ENCODE measurements at places on chromosomes 2 and 18.

DNA sequence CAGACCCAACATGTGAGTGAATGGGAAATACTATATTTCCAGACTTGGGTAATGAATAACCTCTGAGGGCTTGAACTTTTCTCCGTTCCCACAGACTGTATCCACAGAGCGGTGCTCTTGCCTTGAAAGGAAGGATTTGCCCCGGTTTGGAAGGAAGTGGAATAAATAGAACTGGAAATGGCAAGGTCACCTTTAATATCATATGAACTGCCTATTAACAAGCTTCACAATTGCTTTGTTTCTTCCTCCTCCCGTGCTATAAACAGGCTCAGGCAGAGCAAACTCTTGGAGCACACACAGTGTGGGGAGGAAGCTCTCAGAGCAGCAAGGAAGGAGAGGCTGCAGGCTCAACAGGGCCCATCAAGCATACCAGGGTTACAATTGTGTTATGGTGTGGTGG lies 28.5 kb upstream of the DARS1 start:
- DNase-seq: no peak

DNA sequence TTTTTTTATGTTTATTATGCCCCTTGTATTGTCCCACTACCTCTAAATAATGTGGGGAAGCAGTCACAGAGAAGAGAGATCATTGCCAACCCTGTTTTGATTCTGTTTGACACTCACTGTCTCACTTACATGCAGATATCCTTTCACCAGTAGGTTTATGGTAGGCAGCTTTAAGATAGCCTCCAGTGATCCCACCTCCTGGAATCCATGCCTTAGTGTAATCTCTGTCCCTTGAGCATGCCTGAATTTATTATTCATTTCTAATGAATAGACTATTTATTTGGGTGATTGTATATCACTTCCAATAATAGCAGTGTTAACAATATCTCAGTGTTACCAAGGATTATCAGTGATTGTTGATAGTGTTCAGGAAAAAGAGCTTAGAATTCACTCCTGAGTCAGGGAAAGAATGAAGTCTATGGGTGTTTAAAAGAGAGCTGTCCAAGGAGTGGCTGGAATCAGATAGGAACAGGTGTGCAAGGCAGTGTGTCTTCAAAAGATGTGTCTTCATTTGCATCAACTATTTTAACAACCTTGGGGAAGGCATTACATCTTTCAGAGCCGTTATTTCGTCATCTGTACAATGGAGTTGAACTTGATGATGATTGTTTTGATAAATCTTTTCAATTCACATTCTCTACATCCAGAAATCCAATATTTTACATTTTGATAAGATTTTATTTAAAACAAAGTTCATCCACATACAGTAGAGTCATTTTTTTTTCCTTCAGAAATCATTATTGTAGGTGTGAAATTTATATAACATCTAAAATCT lies 31.9 kb downstream of the PKP4 start:
- no peak for DNase-seq

DNA sequence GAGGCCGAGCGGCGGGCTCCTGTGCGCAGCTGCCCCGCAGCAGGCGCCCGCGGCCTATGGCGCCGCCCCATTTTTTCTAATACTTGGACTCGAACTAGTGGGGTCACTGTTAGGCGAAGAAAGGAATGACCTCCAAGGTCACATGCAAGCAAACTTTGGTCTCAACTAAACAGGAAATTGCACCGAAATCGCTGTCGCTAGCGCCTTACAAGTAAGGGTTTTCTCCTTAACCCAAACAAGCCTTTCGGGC lies 339 bp downstream of the ACAA2 start:
- DNase-seq: no peak

GRCh38 chr2:84424152-84424551 lies 34.9 kb downstream of the SUCLG1 start:
- no peak for DNase-seq

GRCh38 chr18:11322716-11323115 lies 173.3 kb upstream of the PIEZO2 start:
- DNase-seq: no peak

- DNase-seq: no peak
Measured at GRCh38 chr2:137948894-137949293, 15.4 kb upstream of the HNMT start.

DNA sequence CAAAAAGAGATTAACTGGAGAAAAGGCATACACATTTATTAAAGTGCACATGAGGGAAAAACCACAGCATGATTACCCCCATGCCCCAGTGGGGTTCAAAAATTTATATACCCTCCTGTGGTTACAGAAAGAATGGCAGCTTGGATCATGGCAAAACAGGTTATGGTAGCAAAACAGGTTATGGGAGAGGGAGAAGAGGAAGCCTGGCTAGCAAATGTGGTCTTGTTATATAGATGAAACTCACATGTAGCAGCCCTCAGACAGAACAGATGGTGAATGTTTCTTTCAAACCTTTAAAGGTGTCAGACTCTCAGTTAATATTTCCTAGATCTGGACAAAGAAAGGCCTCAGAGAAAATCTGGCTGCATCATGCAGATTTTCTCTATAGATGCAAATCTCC lies 178.2 kb upstream of the ZC3H15 start:
- DNase-seq: no peak

- no peak for DNase-seq
Measured at GRCh38 chr2:72797740-72798139, 28.1 kb downstream of the EXOC6B start.

Data from neural crest cell (in vitro differentiated cells).